Psoas muscle (tissue), 8 donors: ENCODE measurements at places on chromosomes 1 and 21.

DNA sequence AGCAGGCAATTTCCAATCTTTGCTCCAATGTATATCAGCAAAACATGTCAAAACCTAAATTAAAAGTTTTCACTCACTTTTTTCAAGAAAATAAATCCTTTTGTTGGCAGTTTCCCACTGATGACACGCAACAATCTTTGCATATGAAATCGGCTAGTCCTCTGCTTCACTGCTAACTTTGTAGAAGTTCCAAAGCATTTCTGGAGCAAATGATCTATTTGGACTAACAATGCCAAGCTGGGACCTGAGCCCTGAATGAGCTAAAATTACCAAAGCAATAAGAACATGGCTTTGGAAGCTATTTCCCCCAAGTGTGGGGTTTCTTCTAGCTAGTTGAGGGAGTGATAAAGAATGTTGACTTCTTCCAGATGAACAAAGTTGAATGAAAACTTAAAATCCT, 5.1 kb downstream of the BEND5 start:
- no peaks in the 10 kb centered on the region for H3K36me3 ChIP-seq
- peaks cover 23% of the 10 kb centered on the region for H3K4me1 ChIP-seq
- no peak for DNase-seq
- H3K27ac ChIP-seq = no peak overlapping the region

- DNase-seq = no peak
- no peak overlapping the region for H3K4me3 ChIP-seq
- peaks cover 4% of the 10 kb centered on the region for H3K27me3 ChIP-seq
Observed at GRCh38 chr1:14392859-14393365, 205.6 kb upstream of the KAZN start.

- no peaks in the 10 kb centered on the region for H3K36me3 ChIP-seq
- no peaks in the 10 kb centered on the region for H3K27me3 ChIP-seq
- H3K4me3 ChIP-seq = no peak overlapping the region
- DNase-seq = no peak
Observed at GRCh38 chr1:41072051-41072450, 50.5 kb upstream of the SLFNL1 start.

DNA sequence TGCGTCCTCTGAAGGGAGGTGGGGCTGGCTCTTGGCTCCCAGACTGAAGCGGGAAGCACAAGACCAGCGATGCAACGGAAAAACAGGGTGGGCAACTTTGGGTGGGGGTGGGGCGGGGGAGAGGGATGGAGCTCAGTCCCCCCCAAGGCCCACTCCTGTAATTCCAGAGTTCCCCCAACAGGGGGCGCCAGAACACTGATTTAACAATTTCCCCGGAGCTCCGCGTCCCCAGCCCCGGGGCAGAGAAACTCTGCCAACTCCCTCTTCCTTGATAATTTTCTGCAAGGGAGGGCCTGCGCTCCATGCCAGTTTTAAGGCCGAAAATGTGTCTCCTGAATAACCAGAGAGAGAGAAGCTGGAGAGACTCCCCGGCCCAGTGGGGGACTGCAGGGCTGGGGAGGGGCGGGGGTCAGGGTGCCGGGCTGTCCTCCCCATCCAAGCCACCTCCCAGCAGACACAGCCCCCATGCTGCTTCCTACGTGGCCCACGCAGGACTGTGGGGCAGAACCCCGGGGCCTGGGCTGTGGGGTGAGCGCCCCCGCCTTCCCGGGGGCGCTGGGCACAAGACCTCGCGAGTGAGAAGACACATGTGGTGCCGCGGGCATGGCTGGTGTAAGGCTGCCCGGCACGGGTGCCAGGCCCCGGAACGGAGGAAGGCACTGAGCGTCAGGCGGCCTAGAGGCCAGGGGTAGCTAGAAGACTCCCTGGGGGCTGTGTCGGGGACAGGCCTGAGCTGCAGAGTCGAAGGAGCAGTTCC, 51.4 kb downstream of the KIF21B start:
- no peak overlapping the region for H3K27ac ChIP-seq
- no peaks in the 10 kb centered on the region for H3K36me3 ChIP-seq
- no peaks in the 10 kb centered on the region for H3K4me1 ChIP-seq
